ENCODE measurements at places on chromosomes 4 and X.
A peak's percentile ranks its signal among the peaks of the same experiment; 100 is the strongest.

GRCh38 chrX:140507982-140508305 is 3.1 kb upstream of the SOX3 start:
- DNase-seq = peak; percentile 66

DNA sequence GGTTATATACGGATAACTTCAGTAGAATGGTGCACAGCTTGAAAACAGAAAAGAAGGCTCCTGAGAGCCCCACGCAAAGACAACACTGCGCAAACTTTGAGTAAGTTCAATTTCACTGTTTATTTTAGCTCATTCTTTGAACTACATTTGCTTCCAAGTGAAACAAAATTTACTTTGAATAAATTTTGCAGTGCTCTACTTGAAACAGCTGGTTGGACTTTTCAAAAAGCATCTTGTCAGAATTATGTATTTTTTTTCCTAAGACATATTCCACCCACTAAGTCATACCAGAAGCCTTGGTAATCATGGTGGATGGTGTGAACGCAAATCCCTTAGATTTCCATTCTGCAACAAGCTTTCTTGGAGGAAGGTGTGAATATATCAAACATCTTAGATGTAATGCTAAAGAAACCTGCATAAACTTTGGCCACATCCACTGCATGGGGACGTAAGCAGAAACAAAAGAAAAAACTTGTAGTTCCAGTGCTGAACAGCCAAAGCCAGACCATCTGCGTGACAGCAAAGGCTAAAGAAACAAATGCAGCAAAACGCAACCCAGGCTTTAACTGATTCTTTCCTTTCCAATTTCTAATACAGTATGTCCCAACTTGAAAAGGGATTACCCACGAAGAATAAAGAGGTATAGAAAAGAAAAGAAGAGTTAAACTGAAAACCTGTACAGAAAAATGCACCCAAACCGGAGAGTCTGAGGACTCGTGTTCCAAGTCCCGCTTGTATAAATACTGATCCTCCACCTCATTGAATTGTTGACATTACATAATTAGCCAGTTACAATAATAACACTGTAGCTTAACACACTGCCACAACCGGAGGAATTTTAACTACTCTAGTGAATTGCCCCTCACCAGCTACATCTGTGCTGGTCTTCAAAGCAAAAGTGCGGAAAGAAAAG is 90.9 kb downstream of the SH3RF1 start:
- no peak for DNase-seq

DNA sequence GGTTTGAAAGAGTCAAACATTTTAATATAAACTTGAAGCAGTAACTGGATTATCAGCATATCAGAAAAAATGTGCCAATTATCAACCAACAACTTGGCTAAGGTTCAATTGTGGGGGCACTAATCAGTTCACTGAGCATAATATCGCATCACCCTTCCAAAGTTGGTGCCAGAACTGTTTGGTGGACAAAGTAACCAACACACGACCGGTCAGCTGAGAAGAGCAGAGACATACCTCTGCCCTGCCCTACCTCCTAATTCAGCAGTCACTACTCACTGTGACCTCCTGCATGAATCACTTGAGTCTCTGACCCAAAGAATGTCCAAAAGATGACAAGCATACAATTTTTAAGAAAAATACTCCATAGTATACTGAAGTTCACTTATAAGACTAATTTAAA is 53.2 kb downstream of the TSPAN5 start:
- DNase-seq = no peak

- no peak for DNase-seq
These were observed 282.1 kb downstream of the BCOR start for GRCh38 chrX:39815631-39816030.

GRCh38 chrX:769796-770195 is 139.2 kb downstream of the SHOX start:
- no peak for DNase-seq

DNA sequence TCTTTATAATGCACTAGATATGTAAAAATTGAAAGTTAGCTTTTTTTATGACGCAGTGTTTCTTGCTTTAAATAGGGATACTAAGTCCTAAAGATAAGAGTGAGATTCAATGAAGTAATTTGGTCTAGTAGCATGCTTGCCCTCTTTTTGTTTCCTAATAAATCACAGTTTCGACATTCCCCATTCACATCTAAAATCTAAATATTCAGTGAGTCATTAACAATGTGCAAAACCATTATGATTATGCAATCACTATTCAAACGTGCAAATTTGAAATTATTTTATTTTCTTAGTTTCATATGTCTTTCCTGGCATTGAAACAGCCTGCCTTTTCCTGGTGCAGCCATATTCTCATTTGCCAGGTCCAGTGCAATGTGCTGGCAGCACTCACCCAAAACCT is 1350.5 kb upstream of the PABPC4L start:
- DNase-seq = no peak

DNA sequence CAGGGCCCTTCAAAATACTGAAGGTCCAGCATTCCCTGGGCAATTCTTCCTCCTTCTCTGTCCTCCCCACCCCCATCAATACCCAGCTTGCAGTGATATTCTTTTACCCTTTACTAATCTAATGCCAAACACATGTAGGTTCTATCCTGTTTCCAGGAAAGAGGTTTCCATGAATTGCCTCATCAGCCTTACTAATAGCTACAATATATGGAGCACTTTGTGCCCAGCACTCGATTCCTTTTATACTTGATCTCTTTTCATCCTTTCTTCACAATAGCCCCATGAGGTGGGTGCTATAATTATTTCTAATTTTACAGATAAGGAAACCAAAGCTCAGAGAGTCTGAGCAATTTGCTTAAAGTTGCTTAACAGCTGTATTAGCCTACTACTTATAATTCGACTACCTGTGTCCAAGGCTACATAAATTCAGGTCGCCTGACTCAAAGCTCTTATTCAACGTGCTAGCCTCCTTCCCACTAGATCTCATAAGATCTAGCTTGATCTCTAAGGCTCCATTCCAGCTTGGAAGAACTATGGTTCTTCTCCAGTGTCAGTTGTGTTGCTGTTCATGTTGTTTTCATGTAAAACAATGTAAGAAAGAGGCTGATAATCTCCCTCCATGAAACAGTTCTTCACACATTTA is 229.6 kb upstream of the PGRMC2 start:
- DNase-seq = no peak

All from HEK293T (cell line).